ENCODE measurements at places on chromosomes 5 and 9. TPM values are rescaled to one million over a fixed set of nuclear protein-coding genes. Genes with fewer than 3 reads are reported as not detected.

CDC20B gene
- not detected for total RNA-seq

GALNT12 gene
- 52.9 TPM for total RNA-seq

SLC2A6 gene
- 13.1 TPM for total RNA-seq

SPINK1 gene
- total RNA-seq, result not detected

PHF24 gene
- total RNA-seq, result not detected

ALG2 gene
- 30.2 TPM for total RNA-seq

FRRS1L gene
- total RNA-seq, result not detected

DNA sequence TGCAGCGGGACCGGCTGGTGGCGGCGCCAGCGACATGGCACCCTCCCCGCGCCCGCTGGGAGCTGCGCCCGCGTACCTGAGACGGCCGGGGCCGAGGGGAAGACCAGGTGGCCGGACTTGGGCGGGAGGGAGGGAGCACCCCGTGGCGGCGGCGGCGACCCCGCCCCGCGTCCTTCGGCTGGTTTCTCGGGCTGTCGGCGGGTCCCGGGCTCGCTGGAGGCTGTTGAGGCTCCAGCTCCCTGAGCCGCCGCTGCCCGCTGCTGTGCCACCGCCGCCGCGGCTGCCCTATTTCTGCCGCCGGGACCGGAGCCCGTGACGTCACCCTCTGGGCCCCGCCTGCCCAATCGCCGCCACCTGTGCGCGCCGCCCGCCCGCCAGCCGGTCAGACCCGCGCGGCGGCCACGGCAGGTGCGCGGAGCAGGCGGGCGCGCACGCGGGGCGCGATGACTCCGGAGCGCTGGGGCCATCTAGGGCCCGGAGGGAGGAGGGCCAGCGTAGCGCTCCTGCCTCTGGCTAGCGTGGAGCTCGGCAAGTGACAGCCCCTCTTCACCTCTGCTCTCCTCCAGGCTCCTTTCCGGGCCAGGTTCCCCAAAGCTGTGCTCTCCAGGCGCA, at the start of gene FSTL4:
Gene FSTL4, minus strand, starts transcription at position 293 of the 612 bp plus-strand sequence.
- DNase-seq, result no peak

- DNase-seq, result no peak
Measured at GRCh38 chr5:133256276-133256675, 204.5 kb downstream of the HSPA4 start.

DNA sequence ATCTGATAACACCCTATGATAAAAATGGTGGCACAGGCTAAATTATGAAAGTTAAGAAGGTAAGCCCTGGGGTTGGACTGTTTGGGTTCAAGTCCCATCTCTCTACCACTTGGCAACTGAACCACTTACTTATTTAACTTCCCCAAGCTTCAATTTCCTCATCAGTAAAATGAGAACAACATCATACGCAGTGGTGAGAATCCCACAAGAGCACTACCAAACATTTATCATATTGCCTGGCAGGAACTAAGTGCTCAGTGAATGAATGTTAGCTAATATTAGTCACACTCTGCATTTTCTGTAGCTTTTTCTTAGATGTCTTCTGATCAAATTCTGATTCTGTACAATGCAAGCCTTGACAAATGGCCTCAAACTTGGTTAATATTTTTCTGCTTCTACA, 306.7 kb downstream of the EBF1 start:
- no peak for DNase-seq

- DNase-seq, result no peak
Measured at GRCh38 chr5:128093368-128093767, 9.8 kb downstream of the SLC12A2 start.

DNA sequence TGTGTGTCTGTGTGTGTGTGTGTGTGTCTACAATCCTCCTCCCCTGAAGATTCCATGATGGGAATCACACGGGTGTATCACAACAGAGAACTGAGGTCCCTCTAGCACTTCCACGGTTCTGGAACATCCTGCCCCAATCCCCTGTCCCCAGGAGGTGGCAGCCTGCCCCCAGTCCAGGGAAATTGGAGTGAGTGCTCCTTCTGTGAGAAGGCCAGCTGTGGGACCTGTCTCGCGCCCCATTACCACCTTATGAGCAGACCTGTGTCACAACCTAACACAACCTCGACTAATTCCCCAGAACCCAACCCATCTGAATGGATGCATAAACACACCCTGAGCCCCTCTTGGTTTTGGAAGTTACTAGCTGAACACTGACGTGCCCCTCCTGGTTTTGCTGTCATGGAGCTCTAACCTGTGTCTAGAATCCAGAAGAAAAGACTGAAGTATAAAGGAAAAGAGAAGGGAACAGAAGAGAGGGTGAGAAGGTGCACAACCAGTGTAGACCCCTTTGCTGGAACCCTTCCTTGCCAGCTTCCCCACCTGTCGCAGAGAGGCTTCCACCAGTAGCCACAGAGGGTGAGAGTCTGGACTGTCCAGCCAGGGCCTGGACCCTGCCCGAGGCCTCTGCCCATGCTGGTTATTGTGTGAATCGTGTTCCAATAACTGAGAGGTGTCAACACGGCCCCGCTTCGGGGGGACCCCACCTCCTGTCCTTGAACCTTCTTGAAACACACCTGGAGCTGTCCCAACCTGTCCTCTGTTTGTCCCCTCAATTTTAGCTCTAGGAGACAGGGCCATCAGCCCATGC, 3.4 kb downstream of the BTNL9 start:
- DNase-seq, result no peak

DNA sequence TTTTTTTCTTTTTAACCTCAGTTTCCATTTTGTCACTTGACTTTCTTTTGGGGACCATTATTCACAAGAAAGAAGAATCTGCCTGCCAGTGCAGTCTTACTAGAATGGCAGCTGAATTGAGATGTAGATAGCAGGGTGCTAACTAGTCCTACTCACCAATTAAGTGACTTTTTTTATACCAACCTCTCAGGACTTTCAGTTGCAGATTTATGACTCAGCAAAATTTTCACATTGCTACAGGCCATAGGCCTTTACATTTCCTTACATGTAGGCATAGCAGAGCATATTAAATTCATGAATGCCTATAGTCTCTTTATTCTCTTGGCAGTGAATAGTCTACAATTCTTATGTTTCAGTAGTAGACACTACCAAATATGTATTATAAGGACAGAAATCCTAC, 54.0 kb upstream of the FKTN start:
- no peak for DNase-seq

DNA sequence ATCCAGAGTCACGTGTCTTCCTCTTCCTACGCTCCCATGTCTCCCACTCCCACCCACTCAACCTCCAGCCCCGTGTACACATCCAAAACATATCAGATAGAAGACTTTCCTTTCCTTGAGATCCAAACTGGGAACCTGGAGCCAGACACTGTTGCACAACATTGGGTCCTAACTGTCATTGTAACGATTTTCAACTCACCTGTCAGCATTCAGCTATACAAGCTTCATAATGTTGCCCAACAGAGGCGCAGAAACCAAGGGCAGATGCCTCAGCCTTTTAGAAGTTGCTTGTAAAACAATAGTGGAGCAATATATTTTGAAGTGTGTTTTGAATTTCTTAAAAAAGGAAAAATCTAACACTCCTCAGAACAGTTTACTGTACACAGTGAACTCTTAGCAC, 84.9 kb upstream of the GLIS3 start:
- no peak for DNase-seq

DNA sequence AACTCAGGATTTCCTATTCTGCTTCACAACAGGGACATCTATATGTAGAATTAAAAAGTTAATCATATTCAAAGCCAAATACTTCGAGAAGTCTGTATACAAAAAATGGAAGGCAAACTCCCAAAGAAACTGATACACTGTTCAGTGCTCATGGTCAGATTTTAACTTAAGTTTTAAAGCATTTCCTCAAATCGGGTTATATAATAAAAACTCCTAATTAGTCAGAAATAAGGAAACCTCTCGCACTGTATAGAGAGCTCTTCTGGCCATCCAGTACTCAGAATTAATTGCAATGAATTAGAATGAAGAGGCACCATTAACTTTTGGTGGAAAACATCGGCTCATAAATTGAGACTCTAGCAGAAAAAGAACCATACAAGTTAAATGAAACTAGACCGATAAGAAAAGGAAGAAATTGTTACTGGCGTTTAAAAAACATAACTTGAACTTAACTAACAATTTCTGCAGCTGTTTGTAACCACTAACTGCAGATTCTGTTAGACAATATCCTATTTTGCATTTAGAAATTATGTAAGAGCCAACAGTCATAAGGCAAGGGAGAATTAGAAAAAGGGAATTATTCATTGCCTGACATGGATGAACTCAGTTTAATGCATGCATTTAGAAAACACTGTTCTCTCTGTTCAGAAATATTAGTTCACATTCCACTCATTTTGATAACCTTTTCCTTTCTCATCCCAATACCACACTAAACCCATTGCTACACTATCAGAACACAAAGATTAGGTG, 96.6 kb downstream of the FNBP1 start:
- DNase-seq, result no peak

- no peak for DNase-seq
Measured at GRCh38 chr9:121262953-121263352, 5.0 kb upstream of the GSN start.

- DNase-seq, result no peak
Measured at GRCh38 chr5:153099328-153099727, 391.1 kb upstream of the GRIA1 start.

GRCh38 chr9:125642311-125642710, 64.7 kb downstream of the MAPKAP1 start:
- no peak for DNase-seq
